ENCODE measurements at places on chromosomes 5 and 9. TPM values are rescaled to one million over a fixed set of nuclear protein-coding genes. Genes with fewer than 3 reads are reported as not detected.
A peak's percentile ranks its signal among the peaks of the same experiment; 100 is the strongest.

The PCDH1 gene
- total RNA-seq = 94.4 TPM

The PCDHGA3 gene
- total RNA-seq = 1.2 TPM

The LRRC19 gene
- total RNA-seq = not detected

The RNF183 gene
- not detected for total RNA-seq

DNA sequence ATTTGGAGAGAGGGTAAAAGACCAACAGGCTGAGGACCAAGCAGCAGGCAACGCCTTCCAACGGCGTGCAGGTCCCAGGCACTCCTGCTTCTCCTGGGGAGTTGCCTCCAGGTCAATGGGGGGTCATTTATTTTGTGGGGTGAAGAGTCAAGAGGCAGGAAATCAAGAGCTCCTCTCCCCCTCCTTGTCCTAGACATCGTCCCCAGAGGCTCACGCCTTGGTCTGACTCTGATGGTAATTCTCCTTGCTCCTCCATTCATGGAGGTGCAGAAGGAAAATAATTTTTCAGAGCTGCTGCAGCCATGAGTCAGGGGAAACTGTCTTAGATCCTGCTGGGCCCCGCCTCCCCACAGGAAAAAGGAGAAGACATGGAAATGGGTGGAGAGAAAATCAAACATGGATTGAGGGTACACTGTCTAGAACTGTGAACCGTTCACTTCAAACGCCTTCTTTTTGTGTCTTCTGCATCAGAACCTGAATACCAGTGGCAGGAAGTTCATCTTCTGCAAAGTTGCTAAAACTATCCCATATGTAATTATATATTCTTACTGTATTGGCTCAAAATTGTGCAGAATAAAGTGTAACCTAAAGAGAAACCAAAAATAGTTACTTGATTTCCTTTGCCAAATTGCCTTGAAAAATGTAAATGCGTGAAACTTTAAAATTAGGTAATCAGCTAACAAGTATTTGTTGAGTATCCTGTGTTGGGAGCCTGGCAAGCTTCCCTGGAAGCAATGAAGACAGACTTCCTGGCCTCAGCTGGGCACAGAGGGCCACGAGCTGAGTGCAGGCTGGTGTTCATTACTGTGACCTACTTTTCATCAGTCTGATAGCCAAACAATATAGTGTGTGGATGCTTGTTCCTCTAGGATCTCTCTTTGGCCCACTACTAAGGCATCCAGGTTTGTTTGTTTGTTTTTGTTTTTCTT lies 142.0 kb downstream of the CMYA5 start:
- peak; percentile 10 for DNase-seq

DNA sequence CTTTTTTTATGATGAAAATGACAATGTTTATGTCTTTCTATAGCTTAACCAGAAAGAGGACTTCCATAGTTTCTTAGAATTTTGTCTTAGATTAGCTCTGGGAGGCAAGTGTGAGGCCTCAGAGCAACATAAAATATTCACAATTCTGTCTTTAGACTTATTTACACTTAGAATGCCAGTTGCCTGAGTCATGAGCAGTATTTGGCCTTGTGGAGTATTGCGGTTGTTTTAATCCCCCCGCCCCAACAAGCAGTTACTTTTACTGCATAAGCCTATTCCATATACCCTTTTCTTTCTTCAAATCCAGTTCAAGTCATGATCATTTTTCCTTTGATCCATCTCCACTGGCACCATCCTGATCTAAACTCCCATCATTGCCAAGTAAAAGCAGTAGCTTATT lies 198.0 kb upstream of the EGFLAM start:
- no peak for DNase-seq

- DNase-seq = peak; percentile 52
Measured at GRCh38 chr5:86979811-86980411, 287.8 kb upstream of the RASA1 start.

DNA sequence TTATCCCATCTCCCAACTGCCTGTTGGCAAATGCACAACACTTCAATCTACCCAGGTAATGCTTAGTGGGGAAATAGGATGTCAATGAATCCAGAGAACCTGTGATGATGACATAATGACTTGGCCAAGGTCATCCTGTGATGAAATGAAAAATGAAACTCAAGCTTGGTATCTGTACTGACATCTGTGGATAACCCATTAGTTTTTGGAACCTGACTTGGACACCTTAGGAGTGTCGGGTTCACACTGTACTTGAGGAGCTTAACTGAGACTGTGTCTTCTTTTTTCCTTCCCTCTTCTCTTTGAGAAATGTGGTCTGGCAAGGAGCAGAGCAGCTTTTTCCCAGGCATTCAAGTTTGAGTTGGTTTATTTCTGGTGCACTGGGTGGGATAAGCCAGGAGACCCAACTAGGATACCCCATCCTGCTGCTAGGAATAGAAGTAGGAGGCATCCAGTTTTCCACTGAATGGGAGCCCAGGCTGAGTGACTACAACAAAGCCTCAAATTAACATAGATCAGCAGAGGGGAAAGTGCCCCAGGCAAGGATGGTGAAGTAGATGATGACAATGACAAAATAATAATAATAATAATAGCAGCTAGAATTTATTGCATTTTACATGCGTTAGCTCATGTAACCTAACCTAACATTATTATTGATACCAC lies 72.1 kb downstream of the ADRB2 start:
- no peak for DNase-seq

GRCh38 chr9:121298689-121299466 lies 30.9 kb downstream of the GSN start:
- DNase-seq = peak; percentile 59

All from dermis blood vessel endothelial cell (primary cell).